ENCODE measurements at places on chromosomes 1 and 21.

DNA sequence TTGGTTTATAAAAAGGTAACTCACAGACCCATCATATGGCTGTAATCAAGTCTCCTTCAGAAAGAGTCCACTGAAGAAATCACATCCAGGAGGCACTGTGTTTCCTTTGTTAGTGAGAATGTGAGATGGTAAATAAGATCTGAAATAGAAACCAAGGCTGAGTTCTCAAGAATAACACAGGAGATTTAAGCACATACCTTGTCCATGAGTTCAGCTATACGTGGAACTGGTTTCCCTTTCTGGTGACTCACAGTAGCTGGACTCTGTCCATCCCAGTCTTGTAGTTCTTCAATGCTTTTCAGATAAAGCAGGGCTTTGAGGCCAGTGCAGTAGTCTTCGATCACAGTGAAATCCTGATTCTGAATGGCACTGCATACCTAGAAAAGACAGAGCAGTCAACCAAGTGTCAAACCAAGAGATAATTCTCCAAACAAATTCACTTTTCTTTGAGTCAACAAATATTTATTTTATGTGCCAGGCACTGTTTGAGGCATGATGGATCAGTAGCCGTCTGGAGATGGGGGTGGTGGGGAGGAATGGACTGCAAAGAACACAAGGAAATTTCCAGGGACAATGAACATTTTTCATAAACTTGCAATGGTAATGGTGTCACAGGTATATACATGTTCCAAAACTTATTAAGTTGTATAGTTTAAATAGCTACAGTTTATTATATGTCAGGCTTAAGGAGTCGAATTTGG is 471.4 kb downstream of the PTBP2 start:
- DNase-seq: peak; percentile 93

GRCh38 chr1:156347331-156347730 is 9.0 kb downstream of the TSACC start:
- no peak for DNase-seq

GRCh38 chr1:168338589-168339503 is 58.2 kb downstream of the TBX19 start:
- no peak for DNase-seq

GRCh38 chr1:36306210-36306901 is at the start of gene SH3D21:
Gene SH3D21 (plus strand): TSS chr1:36306368. CDS start chr1:36306421, 53 bp downstream.
- peak; percentile 47 for DNase-seq

GRCh38 chr1:108117945-108118902 is 81.9 kb downstream of the SLC25A24 start:
- DNase-seq: peak; percentile 38

DNA sequence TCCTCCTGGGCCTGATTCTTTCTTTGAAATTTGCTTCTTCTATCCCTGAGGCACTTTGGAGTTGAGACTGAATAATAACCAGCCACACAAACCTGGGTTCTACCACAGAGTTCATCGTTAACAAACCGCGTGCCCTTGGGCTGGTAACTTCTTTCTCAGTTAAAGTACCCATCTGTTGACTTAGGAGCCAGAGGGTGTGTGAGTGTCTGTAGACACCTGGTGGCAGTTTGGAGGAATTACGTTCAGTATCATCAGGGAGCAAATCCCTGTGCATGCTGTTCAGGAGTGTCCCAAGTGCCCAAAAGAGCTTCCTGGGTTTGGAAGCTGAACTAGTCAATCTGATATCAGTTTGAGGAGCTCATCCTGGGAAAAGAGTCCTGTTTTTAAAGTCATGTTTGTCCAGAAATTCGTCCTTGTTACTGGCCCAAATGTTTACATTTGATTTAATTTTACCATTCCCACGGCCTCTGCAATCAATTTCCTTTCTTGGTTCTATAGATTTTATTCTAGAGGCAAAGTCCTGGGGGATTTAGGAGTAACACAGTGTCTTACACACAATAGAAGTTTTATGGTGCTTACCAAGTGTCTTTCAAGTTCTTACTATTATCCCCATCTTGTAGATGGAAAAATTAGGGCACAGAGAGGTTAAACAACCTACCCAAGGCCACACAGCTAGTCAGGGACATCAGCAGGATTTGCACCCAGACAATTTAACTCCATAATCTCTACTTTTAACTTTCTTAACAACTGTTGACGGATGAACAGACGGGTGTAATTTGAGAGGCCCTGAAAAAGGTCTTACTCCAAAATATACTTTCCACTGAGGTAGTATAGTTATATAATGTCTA is 26.7 kb upstream of the RPTN start:
- peak; percentile 75 for DNase-seq

GRCh38 chr21:27536319-27536718 is 569.4 kb upstream of the ADAMTS5 start:
- no peak for DNase-seq

DNA sequence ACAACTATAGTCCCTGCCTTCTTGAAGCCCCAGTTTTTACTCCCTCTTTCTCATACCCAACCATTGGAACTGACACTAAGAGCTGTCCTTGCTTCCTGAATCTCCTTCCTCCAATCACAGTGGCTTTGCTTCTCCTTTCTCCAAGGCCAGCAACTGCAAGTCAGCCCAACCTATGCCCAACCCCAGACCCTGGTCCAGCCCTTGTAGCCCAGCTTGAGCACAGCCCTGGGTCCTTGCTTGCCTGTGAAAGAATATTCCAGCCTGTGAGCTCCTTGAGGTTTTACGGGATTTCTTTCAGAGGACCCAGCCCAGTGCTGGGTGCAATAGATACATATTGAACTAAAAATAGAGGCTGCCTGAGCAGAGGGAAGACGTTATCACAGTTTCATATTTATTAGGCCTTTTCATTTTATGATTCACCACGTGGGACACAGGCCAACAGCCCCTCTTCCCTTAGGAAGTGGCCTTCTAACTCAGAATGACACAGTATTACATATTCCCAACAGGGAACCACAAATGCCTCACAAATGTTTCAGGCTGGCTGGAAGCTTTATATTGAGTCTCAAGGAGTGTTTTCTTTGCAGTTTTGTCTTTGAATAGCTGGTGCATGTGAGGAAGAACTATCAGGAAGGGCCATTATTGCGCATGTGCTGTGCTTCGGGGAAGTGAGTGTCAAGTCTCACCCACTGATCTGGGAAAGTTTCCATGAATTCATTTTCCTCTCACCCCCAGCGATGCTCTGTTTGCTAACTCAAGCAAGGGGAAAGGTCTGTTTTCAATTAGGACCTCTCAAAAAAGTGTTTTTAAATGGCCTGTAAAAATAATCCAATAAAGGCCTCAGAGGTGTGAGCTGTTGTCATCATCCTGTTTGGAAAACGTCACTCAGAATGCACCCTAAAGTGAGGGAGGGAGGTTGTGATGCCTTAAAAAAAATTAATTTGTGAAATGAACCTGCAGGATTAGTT is 92.3 kb upstream of the NFIA start:
- peak; percentile 79 for DNase-seq

GRCh38 chr1:43653339-43653738 is 3.4 kb downstream of the KDM4A start:
- peak; percentile 52 for DNase-seq

DNA sequence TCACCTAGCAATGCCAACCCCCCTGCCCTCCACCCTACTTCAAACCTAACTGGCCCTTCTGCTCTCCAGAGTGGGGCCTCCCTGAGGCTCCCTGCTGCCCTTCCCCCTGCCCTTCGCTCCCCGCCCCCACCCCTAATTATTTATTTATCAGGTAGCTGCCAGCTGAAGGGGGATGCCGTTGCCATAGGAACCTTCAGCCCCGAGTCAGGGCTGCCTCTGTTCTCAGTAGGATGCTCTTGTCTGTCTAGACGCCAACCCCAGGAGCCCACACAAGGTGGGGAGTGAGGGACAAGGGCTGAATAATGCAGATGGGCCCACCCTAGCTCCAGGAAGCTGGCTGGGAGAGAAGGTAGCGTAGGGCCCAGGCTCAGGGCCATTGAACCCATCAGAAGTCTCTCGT is 41.1 kb downstream of the NKAIN1 start:
- DNase-seq: no peak

- DNase-seq: peak; percentile 79
Observed at GRCh38 chr1:9275567-9276034, 17.1 kb upstream of the SPSB1 start.

DNA sequence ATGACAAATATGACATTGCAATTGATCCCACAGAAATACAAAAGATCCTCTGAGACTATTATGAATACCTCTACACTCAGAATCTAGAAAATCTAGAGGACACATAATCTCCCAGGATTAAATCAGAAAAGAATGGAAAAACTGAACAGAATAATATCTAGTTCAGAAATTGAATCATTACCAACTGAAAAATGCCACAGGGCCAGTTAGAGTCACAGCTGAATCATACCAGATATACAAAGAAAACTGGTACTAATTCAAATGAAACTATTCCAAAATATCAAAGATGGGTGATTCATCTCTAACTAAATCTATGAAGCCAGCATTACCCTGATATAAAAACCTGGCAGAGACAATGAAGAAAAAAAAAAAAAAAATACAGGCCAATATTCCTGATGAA is 149.3 kb downstream of the BRINP3 start:
- no peak for DNase-seq

DNA sequence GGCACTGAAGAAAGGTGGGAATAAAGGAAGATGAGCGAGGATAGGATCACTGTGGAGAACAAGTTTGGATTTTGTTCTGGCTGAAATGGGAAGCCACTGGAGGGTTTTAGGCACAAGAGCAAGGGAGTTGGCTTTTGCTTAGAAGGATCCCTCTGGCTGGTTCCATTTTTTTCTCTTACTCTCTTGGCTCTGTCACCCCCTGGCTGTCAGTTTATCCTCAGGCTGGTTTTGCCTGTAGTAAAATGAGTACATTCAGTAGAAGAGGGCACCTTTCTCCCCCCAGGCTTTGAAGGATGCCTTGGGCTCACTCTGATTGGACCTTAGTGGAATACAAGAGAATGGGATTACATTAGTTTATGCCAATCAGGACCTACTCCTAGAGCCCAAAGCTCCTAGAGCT is 17.1 kb downstream of the CACHD1 start:
- no peak for DNase-seq
